ENCODE measurements at places on chromosomes 12 and 14.
A peak's percentile ranks its signal among the peaks of the same experiment; 100 is the strongest.

DNA sequence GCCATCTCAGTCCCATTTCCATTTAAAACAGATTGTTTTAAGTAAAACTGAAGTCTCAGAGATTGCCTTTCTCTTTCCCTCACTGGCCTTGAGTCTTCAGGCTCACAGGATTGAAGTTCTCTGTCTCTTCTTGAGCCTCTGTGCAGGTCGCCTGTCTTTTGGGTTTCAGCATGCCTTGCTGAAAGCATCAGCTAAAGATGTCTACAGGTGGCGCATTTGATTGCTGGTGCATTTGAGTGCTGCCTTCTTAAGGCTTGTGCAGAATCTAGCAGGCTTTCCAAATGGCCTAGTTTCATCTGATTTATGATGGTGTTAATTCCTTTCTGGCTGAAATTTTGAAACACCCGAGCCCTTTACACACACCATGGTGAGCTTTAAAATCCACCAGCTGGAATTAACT, 1062.2 kb upstream of the FBXO33 start:
- DNase-seq: no peak

DNA sequence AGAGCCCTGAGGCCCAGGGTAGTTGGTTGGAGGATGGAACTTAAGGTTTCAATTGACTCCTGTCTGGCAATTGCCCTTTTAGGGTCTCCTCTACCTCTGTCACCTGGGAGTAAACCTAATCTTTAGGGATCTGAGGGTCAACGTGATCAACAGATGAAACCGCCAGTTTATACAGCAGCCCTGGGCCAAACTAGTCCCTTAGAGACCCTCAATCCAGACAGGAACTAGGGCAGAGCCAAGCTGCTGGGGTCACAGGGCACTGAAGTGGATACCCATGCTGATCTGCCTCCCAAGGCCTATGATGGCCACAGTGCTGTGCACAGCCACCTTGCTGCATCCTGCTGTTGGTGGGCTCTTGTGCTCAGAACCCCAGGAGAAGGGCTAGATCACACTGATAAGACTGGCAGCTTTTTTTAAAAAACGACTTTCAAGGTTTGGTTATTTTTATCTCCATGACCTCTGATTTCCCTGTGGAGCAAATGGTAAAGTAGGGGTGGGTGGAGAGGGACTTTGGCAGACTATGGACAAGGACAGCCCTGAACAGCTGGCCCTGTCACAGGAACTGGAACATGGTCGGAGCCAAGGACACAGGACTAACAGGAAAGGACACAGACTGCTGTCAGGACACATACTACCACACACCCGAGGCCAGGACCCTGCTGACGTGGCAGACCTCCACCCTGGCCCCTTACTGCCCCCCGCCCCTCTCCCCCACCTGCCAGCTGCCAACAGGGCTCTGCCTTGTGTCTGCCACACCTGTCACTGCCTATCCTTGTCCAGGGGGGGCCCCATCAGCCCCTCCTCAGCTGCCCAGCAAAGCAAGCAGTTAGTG, 474 bp downstream of the FITM1 start:
- no peak for DNase-seq

GRCh38 chr14:75689012-75689411, 28.0 kb downstream of the TTLL5 start:
- DNase-seq: peak; percentile 75

- DNase-seq: no peak
These were observed 7.5 kb downstream of the WIF1 start for GRCh38 chr12:65113621-65114035.

DNA sequence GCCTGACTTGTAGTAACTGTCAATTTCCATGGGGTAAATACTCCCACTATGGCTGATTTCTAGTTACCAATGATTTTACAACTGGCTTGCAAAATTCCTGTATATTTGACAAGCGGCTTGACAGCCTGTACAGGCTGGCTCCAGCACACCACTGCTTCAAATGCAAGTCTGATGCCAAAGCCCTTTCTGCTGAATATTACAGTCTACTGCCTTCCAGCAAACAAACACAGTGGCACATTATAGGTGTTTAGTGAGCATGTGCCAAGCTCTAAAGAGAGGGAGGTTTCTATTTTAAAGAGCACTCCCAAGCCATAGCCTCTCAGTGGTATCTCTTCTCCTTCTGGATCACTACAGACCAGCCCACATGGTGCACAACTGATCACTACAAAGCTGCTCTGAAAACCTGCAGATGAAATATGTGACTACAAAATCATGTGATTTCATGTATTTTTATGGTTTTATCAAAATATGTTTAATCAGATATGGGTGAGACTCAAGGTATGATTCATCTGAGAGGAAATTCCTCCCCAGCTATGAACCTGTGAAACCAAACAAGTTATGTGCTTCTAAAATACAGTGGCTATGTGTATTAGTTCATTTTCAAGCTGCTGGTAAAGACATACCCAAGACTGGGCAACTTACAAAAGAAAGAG, 101.5 kb downstream of the RPAP3 start:
- DNase-seq: peak; percentile 65
